ENCODE measurements at places on chromosomes 2 and 18.

GRCh38 chr2:218257390-218257981 is 3.3 kb upstream of the GPBAR1 start:
- DNase-seq, result peak; percentile 49

- no peak for DNase-seq
These were observed 304.6 kb downstream of the MTX2 start for GRCh38 chr2:176573612-176574483.

- no peak for DNase-seq
These were observed 44.7 kb downstream of the AFTPH start for GRCh38 chr2:64568836-64569235.

DNA sequence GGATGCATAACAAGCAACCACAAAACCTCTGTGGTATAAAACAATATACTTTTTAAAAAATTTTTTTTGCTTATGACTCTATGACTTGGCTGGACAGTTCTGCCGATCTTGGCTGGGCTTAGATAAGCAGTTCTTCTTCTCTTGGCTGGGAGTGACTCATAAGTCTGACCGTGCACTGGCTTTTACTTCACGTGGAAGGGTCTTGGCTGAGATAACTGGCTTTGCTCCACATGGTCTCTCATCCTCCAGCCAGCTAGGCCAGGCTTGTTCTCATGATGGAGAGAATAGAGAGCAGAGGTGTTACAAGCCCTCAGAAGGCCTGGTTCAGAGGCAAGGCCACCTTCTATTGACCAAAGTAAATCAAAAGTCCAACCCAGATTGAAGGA is 178.9 kb upstream of the SERPINE2 start:
- no peak for DNase-seq

DNA sequence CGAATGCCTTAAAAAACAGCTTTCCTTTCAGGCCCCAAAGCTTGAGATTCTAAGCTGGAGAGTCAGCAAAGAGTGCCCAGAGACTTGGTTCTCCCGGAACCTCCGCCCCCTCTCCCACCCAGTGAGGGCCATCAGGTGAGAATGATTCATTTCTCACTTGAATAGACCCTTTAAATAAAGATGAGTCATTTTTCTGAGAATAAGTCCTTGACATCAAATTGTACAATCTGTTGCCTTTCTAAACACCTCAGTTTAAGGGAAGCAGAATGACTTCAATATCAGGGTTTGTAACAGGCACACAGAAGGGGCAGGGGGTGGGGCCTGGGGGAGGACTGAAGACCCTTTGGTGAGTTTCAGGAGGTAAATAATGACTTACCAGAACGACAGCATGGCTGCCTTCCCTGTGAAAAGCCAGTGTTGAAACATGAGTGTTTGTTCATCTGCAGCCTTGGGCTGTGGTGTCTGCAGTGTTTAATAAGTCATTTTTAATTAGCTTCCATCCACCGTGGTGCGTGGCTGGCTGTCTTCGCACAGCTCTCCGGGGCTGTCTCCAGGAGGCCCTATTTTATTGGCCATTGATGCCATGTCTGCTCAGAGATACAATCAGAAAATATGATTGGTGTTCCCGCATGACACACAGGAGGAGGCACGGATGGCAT is 134.9 kb upstream of the ZNF236 start:
- DNase-seq, result no peak

GRCh38 chr18:58362027-58362575 is 266.8 kb downstream of the ALPK2 start:
- no peak for DNase-seq

DNA sequence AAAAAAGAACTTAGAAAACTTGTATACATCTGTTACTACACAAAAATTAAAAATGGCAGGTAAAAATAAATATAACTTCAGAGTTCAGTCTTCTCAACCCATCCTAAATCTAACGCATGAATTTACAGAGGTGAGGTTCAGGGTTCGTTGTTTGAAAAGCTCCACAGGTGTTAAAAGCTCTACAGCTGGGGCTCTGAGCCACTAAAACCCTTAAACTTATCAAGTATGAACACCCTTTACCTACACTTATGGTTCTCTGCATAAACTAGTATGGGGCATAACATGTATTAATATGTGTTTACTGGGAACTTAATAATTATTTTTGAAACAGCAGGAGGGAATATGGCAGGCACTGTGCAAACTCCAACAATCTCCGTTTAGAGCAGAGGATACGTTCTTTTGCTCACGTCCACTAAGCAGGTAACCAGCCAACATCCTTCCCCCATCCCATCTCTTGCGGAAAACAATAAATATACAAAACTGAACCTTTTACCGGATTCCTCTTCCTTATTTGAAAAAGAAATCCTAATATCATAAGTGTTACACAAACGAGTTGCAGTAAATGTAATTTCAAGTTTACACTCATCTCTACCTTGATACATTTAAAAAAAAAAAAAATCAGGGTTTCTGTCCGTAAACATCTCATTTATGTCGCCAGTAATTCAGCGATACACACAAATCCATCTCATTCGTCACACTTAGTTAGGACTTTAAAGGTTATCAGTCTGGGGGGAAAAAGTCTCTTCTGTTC is 1.3 kb downstream of the PIAS2 start:
- DNase-seq, result no peak

DNA sequence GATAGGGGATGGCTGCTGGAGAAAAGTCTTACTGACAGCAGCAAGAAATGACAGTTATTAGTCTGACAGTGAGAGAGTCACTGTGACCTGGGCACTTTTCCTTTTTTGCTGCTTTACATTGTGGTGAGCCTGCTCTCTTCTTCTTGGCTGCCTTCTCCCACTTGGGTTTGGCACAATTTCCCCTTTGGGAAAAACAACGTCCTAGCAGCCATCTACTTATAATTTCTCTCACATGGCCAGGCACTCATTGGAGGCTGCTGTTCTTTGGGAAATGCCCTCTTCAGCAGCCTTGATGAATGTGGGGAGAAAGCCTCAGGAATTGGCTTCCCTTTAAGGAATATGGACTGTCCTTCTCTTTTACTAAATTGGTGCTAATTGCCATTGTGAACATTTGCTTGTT is 60.4 kb upstream of the SLC1A4 start:
- no peak for DNase-seq

DNA sequence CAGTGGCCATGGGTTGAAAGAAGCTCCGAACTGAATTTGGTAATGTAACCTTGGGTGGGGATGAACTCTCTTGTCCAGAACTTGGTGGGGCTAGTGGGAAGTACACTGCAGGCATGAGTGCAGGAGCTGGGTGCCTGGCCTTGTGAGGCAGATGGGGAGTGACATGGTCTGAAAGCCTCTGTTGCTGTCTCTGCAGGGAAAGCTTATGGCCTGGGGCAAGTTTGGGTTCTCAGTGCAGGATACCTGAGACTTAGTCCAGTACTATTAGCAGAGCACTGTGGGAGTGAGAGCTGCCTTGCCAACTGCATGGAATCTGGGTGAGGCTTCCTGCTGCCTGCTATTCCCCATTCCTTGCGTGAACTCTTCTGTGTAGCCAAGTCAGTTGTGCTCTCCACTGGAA is 1620.9 kb upstream of the NXPH2 start:
- DNase-seq, result no peak

- DNase-seq, result no peak
These were observed 4.0 kb downstream of the KANSL1L start for GRCh38 chr2:210167227-210167626.

GRCh38 chr2:10427618-10427949 is 20.5 kb downstream of the ODC1 start:
- no peak for DNase-seq

DNA sequence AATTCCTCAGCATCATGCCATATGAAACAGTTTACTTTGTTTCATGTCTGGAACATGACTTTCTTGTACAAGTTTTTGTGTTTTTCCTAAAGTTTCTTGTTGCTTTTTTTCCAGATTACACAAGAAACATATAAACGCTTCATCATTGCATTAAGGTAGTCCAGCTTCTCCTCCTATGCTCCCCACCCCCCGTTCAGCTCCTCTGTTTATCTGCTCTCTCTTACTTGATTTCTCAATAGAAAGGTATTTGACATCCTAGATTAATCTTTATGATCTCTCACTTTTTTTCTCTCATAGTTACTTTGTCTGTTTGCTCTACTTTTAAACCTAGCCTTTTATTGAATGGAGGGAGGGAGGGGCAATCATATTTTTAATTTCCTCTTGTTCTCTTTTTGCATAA is 25.4 kb downstream of the SLC40A1 start:
- DNase-seq, result no peak

- no peak for DNase-seq
These were observed 34.3 kb downstream of the NETO1 start for GRCh38 chr18:72833471-72833870.

DNA sequence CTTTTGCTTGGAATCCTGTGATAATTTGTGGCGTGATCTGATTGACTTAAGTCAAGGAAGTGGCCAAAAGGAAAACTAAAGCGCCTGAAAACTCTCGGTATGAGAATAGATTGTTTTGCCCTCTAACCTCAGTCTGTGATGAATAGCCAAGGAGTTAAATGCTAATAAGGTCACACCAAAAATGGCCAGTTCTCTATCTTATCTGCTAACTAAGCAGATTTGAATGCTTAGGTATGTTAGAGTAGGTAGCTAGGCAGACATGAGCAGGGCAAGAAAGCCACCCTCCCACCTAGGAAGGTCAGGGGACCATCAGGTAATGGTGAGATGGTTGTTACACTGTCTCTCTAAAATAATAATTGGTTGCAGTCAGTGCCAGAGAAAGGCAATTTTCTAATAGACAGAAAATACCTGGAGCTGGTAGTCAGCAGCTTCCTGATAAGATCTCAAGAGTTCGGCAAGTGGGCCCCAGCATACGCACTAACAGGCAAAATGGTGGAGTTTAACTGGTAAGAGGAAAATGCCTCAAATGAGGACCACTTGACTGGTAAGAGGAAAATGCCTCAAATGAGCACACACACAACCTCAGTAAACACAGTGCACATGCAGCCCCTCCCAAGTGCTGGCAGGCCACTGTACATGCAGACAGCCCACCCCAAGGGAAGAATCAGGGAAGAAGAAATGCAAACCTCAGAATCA is 468.4 kb downstream of the MBD2 start:
- DNase-seq, result no peak

DNA sequence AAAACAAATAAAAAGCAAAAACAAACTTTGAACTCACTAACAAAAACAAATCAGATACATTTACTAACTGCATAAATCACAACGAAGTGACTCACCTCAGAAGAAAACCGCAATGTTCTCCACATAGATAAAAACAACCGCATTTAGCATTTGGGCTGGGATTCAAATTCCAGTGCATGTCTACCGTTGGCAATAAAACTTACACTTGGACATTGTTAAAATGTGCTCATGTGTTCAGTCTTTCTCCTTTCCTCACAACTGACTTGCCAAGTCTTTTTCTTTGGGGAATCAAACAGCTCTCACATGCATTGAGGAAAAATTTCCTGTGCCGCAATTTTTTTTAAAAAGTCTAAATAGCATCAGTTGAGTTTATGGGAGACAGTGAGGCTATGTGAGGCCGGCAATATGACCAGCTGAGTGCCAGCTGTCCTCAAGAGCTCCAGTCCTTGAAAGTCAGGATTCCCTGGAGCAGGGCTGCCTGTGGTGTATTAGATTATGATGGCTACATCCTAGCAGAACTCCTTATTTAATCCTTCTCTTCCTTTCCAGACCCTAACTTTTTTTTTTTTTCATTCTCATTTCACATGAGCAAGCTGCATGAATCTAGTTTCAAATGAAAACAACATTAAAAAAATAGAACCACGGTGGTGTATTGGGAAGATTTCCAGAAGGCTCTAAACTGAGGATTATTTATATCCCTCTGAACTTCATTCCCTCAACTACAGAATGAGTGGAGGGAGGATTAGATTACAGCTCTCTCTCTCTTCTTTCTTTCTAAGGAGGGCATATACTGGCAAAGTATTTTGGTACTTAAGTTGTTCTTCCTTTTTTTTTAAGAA is 70.2 kb upstream of the MEIS1 start:
- no peak for DNase-seq

GRCh38 chr2:105274046-105274445 is 32.5 kb downstream of the GPR45 start:
- DNase-seq, result no peak

DNA sequence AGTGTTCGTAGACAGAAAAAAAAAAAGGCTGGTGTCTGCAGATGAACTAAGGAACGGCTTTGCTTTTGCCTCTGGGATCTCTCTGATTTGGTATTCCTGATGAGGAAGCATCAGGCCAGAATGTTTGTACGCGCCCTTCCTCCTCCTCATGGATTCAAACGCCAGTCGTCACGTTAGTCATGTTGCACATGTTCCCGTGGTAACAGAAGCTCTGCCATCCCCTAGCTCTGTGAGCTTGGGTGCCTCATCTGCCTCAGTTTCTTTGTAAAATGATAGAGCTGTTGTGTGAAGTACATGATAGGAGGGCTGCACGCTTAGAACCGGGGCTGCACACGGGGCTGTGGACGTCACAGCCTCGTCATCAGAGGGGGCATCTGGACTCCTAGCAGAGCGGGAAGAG is 47.0 kb downstream of the TSHZ1 start:
- no peak for DNase-seq

- DNase-seq, result no peak
These were observed 126.9 kb upstream of the ITGA4 start for GRCh38 chr2:181330286-181330685.

DNA sequence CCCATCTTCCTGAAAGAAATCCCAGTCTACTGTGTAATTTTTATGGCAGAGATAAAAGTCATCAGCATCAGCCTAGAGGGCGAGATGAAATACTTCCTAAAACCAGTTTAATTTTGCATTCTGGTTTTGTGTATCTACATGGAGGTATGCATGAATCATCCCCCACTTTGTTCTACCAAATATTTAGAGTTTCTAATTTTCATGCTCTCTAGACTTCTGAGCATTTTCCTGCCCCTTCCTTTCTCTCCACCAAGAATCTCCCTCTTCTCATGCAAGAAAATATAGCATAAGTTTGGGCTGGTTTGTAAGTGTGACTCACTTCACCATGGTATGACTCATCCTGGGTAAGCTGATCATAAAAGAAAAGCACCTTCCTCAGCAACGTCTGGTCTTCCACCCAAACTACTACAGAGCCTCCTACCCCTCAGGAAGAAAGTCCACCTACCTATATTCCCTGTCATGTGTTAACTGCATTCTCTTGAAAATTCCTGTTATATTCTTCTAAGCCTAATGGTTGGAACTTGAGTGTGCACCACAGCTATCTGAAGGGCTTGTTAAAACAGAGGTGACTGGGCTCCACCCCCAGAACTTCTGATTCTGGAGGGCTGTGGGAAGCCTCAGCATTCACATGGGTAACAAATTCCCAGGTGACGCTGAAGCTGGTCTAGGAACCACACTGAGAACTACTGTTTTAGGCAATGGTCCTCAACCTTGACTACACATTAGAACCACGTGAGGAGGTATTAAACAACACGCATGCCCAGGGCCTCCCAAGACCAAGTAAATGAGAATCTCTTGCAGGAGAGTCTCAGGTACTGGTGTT is 37.4 kb upstream of the RAPGEF4 start:
- no peak for DNase-seq

DNA sequence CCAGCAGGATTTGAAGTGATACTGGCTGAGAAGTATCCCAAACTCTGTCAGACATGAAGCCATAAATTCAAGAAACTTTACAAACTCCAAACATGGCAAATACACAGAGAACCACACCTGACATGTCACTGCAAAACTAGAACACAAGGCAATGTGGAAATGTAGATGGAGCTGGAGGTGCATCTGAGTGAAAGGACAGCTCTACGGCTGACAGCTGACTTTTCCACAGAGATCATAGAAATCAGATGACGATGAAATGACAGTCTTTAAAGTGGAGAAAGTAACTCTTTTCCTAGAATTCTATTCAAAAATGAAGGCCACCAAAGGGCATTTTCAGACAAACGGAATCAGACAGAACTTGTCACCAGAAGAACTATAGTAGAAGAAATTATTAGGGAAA is 97.5 kb downstream of the LDLRAD4 start:
- DNase-seq, result no peak

Data from activated T-helper 1 cell treated with anti-CD3 and anti-CD28 coated beads, Interleukin-2, amount 50 U/mL, for 16 hours (primary cell).